CD4-positive, alpha-beta memory T cell (primary cell): ENCODE measurements at places on chromosomes 5 and 9. TPM values are rescaled to one million over a fixed set of nuclear protein-coding genes. Genes with fewer than 3 reads are reported as not detected.

Gene SCGB3A2
- not detected for total RNA-seq

Gene TEX48
- not detected for total RNA-seq

Gene LECT2
- total RNA-seq = not detected

Gene BASP1
- total RNA-seq = 0.90 TPM

Gene PCDHAC2
- not detected for total RNA-seq

Gene CXCL14
- total RNA-seq = not detected

- no peak overlapping the region for H3K4me3 ChIP-seq
- DNase-seq = no peak
- no peak overlapping the region for H3K27ac ChIP-seq
- no peaks in the 10 kb centered on the region for H3K27me3 ChIP-seq
Observed at GRCh38 chr9:89873801-89874200, 269.0 kb downstream of the GADD45G start.

GRCh38 chr5:57662991-57663390 lies 180.4 kb upstream of the ACTBL2 start:
- DNase-seq = no peak
- H3K36me3 ChIP-seq = no peaks in the 10 kb centered on the region
- no peaks in the 10 kb centered on the region for H3K27me3 ChIP-seq
- no peak overlapping the region for H3K27ac ChIP-seq

DNA sequence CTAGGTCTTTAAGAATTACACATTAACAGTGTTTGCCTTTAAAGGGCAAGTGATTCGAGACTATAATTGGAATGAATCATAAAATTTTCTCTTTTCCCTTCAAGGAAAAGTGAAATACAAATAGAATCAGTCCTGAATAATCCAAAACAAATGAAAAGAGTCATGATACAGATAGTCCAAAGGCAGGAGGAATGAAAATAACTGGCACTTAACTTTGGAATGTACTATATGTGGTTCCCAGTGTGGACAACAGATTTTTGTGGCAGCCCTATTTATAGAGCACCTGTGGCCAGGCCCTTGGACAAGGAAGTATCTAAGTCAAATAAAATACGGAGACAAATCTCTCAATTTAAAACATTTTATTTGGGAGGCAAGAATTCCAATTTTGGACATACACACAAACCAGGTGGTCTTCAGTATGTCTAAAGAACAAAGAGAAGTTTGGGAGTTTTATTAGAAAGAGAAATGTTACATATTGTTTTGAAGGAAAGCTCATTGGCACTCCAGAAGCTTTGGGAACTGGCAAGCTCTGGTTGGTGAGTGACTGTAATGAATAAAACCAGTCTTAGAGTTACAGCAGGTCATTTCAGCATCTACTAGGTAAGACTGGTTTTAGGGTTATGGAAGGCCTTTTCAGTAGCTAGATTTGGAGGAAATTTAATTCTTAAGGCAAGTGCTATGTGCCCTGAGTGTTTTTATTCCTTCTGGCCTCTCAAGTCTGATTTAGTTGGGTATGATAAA lies 116.0 kb upstream of the PAM start:
- no peaks in the 10 kb centered on the region for H3K36me3 ChIP-seq
- H3K27ac ChIP-seq = no peak overlapping the region
- no peaks in the 10 kb centered on the region for H3K4me1 ChIP-seq

- no peaks in the 10 kb centered on the region for H3K4me1 ChIP-seq
- no peak overlapping the region for H3K4me3 ChIP-seq
- H3K36me3 ChIP-seq = no peaks in the 10 kb centered on the region
- H3K27me3 ChIP-seq = no peaks in the 10 kb centered on the region
- DNase-seq = no peak
Observed at GRCh38 chr9:102669220-102669619, 325.9 kb upstream of the CYLC2 start.

GRCh38 chr9:78543353-78543752 lies 246.4 kb downstream of the PSAT1 start:
- no peak for DNase-seq
- no peaks in the 10 kb centered on the region for H3K27me3 ChIP-seq
- H3K27ac ChIP-seq = no peak overlapping the region
- H3K4me3 ChIP-seq = no peak overlapping the region
- H3K4me1 ChIP-seq = no peaks in the 10 kb centered on the region
